ENCODE measurements at places on chromosomes 16 and 17.
A peak's percentile ranks its signal among the peaks of the same experiment; 100 is the strongest.

DNA sequence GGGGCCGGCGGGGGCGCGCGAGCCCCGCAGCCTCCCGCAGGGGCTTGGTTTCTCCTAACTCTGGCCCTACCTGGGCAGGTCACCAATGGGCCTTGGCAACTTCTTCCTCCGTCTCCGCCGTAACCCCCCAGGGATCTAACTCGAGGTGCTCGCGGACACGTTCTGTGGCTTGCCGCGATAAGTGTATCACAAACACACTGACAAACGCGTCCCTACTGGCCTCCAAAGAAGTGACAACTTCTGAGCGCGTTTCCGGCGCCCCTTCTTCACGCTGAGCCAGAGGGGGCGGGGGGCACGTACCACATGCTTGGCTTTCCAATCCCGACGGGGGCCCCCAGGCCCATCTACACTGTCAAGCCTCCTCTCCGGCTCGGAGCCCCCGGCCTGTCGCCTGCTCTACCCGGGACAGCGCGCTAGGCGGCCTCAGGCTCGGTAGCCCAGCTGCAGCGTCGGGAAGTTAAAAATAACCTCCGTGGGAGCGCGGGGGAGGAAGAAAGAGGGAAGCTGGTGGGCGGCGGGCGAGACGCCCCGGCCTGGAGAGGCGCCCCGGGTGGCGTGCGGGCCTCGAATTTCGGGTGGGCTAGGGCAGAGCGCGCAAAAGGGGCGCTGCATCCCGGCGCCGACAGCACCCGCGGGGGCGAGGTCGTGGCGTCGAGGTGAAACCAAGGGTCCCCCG, 725 bp upstream of the SPHK1 start:
- DNase-seq, result no peak

DNA sequence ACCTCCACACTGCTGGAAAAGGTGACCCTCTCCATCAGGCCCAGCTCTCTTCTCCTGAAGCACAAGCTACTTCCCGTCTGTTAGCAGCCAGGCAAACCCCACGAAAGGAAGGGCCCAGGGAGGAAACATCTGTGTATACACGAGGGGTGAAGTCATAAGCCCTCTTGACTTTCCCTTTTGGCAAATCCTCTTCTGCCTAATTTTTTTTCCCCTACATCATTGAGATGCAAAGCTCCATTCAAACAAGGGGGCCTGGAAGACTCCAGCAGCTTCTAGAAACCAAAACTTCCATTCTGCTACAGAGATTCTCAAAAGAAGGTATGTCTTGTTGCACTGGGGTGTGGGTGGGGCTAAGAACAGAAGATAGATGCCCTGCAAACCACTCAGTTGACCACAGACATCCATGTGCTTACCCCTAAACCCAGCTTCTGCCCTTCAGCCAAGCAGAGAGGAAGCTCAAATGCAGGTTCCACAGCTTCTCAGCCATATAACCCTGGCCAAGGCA, 145.6 kb upstream of the RCVRN start:
- no peak for DNase-seq

GRCh38 chr16:54000361-54000760, 286.2 kb downstream of the IRX3 start:
- DNase-seq, result no peak

GRCh38 chr17:40319651-40320540, 10.9 kb downstream of the RARA start:
- DNase-seq, result no peak

GRCh38 chr17:51546114-51546513, 285.8 kb downstream of the UTP18 start:
- DNase-seq, result no peak

GRCh38 chr17:59287452-59287851, 44.0 kb upstream of the YPEL2 start:
- DNase-seq, result no peak

DNA sequence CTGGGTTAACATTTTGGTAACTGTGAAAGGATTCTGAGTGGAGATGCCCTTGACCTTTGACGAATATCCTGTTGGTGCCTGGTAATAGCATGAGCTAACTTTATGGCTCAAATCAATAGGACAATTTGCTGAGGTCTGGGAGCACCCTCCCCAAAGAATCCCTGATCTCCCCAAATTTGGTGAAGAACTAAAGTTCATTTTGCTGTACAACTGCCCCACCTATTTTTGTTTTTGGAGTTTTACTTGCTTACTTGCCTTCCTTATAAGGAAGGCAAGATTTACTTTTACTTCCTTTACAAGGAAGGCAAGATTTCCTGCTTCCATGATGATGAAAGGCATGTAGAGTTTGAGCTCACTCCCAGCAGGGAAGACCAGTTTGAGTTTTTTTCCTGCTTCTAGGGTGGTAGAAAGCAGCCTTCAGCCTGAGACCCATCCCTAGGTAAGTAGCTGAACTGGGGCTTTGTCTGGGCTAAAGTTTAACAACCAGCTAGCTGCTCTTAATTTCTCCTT, 2.8 kb downstream of the KRTAP4-9 start:
- no peak for DNase-seq

DNA sequence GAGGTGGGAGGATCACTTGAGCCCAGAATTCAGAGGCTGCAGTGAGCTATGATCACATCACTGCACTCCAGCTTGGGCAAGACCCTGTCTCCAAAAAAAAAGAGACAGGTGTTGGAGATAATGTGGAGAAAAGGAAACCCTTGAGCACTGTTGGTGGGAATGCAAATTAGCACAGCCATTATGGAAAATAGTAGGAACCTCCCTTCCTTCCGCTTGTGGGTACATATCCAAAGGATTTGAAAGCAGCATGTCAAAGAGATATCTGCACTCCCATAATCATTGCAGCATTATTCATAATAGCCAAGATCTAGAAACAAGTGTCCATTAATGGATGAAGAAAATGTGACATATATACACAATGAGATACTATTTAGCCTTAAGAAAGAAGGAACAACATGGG, 9.7 kb upstream of the ADCY7 start:
- no peak for DNase-seq

DNA sequence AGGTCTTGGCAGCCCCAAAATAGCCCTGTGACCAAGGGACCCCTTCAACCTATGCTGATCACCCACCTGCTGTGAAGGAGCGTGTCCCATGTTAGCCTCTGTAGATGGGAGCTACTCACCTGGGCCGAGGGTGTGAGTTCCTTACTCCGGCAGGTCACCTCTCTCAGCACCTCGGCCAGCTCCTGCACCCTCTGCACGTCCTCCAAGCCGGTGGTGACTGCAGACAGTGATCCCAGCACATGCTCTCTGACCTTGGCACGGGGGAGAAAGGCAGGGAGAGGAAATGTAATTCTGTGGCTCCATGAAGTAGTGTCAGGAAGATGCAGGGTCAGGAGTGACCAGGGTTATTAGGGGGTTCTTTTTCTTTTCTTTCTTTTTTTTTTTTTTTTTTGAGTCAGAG, 67.7 kb upstream of the BCO1 start:
- no peak for DNase-seq

DNA sequence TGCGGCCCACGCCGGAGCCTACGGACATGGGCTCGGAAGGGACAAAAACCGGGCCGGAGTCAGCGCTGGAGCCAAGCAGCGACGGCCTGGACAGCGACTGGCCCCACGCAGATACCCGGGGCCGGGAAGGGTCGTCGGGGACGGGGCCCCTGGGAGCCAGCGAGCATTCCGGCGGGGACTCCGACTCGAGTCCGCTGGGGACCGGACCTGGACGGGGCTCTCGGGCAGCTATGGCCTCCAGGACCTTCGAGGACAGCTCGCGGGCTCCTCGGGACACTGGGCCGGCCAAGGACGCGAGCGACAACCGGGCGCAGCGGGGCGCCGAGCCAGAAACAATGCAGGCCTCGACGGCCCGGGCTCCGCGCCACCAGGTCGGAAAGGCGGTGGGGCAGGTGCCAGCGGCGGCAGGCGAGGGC, 1.0 kb downstream of the MYO15B start:
- peak; percentile 40 for DNase-seq

- no peak for DNase-seq
Measured at GRCh38 chr16:15996432-15997109, 47.2 kb downstream of the ABCC1 start.

DNA sequence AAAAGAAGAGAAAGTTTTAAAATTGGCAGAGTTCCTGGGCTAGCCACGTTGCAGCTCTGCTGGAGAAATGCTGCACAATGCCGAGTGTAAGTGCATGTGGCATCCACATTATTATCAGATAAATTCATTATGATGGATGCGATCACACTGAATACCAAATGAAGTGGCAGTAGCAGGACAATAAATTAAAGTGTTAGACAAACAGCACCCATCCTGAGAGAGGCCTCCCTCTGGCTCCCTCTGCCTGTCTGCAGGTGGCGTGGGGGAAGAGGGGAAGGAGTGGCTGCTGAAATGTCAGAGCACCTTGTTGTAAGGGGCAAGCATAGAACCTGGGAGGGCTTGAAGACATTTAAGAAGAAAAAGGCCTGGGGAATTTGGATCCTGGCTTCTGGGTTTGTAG, 324.1 kb downstream of the HAPSTR1 start:
- DNase-seq, result no peak

GRCh38 chr16:72590151-72590937, 418.4 kb upstream of the PMFBP1 start:
- DNase-seq, result no peak

DNA sequence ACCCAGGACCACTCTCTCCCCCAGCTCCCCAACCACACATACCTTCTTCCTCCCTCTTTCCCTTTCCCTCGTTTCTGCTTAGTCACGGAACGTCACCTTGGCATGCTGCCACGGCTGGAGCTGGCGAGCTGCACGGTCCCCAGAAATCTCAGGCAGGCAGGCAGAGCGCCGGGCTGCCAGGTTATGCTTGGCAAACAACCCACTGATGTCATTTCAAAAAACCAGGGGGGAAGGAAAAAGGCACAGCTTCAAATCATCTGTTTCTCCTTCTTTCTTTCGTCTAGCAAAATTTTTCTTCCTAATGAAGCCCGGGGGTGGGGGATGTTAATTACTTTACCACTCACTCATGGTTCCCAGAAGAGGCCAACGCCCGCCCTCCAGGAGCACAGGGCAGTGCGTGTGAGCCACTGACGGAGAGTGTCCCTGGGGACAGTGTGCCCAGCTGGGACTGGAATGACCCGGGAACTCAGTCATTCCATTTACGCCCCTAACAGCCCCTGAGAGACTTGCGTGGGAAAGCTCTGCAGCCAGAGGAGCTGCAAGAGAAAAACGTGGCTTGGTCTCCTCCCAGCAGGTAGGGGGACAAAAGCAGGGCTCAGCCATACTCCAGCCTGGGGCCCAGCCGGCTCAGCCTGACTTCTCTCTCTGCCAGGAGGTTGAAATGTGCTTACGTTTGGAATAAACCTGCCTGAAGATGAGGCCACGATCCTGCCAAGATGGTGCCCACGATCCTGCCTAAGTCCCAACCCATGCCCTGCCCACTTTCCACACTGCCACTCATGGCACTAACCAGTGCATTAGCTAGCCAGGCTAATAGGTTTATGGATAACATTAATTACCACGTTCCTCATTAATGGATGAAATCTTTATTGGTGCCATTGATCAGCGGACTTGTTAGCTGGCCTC, 198.9 kb downstream of the ZFHX3 start:
- DNase-seq, result peak; percentile 49

GRCh38 chr16:71974068-71974818, 26.0 kb downstream of the PKD1L3 start:
- DNase-seq, result no peak

DNA sequence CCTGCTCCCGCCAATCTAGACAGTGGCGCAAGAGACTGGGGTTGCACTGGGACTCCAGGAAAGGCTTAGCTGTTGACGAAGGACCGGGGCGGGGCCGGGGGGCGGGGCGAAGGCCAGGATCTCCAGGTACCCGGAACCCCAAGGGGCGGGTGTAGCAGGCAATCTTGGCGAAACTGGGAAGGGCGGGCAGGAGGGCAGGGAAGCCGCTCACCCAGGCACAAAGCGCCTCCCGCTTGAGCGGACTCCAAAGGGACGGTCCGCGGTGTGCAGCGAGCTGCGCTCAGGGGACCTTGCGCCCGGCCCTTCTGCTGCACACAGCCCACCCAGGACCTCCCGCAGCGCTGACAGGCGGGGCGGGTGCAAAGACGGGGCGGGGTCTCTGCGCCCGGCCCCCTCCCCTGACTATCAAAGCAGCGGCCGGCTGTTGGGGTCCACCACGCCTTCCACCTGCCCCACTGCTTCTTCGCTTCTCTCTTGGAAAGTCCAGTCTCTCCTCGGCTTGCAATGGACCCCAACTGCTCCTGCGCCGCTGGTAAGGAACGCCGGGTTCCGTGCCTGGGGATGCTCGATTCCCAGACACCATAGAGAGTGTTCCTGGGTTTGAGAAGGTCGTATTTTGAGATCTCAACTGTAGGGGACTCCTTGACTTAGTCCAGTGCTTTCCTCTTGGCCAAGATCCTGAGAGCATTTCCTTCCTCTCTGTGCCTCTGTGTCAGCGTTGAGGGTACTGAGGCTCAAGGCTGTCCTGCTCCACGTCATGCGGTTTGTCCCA, at the start of gene MT1F:
Gene MT1F (plus strand): TSS at position 405 of the 772 bp plus-strand sequence. CDS start 100 bp downstream, at position 505.
- no peak for DNase-seq

- peak; percentile 8 for DNase-seq
Measured at GRCh38 chr16:56950881-56951771, 10.6 kb upstream of the CETP start.

- peak; percentile 61 for DNase-seq
Measured at GRCh38 chr16:23801378-23801777, 34.4 kb upstream of the PRKCB start.

GRCh38 chr17:81285894-81286293, 9.2 kb downstream of the SLC38A10 start:
- no peak for DNase-seq

GRCh38 chr16:88705801-88706228, 393 bp downstream of the RNF166 start:
- no peak for DNase-seq

DNA sequence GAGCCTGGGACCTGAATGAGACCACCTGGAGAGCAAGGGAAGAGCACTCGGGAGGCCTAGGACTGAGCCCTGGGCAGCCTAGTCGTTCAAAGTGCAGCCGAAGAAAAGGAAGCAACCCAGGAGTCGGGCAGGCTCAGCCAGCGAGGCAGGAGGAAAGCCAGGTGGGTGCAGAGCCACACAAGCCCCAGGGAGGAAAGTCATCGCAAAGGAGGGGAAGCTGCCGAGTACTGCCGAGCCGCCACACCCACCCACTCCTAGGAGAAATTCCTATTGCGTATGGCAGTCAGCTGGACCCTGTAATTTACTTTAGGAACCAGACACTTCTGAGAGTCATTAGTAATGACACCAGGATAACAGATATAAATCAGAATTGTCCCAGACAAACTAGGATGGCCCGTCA, 187.6 kb downstream of the KATNIP start:
- no peak for DNase-seq

DNA sequence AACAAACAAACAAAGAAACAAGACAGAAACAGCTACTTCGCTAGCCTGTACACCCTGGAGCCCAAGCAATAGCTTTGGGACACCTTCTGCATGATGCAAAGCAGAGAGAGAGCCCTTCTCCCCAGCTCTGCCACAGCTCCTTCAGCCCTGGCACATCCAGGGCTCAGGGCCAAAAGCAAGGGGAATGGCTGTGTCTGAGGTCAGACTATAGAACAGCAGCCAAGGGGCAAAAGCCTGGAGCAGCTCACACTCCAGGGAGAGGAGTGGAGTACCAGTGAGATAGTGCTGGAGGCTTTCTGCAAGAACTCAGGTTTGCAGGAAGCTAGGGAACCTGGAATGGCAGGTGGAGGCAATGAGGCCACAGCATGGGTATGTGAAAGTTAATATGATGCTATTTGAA, 11.6 kb upstream of the SEPHS2 start:
- DNase-seq, result no peak
